ENCODE measurements at places on chromosomes 1 and 21.

- DNase-seq, result no peak
Observed at GRCh38 chr1:117015724-117016123, 14.2 kb downstream of the CD101 start.

DNA sequence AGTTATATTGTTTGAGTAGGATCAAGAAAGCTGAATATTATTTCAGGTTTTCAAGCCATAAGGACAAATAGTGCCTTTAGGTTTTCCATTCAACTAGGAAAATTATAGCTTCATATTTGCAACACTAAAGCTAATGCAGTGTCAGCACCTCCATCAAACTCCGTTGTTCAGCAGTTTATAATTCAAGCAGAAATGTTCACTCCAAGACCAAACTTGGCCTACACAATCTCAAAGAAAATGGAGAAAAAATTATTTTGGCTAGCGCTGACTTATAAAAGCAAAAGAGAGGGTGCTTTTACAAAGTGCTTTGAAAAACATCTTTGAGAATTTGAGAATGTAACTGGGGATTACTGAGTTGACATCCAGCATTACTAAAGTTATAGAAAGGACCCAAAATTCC is 1.4 kb downstream of the SPAG17 start:
- DNase-seq, result no peak

- DNase-seq, result no peak
Observed at GRCh38 chr1:182385885-182386853, 5.4 kb downstream of the GLUL start.

- DNase-seq, result peak; percentile 67
Observed at GRCh38 chr1:28087614-28088167, 719 bp downstream of the EYA3 start.

GRCh38 chr1:170531758-170532657 is at the start of gene GORAB:
GORAB (plus strand) TSS chr1:170532166; CDS start chr1:170532224, 58 bp downstream.
- DNase-seq, result peak; percentile 95

DNA sequence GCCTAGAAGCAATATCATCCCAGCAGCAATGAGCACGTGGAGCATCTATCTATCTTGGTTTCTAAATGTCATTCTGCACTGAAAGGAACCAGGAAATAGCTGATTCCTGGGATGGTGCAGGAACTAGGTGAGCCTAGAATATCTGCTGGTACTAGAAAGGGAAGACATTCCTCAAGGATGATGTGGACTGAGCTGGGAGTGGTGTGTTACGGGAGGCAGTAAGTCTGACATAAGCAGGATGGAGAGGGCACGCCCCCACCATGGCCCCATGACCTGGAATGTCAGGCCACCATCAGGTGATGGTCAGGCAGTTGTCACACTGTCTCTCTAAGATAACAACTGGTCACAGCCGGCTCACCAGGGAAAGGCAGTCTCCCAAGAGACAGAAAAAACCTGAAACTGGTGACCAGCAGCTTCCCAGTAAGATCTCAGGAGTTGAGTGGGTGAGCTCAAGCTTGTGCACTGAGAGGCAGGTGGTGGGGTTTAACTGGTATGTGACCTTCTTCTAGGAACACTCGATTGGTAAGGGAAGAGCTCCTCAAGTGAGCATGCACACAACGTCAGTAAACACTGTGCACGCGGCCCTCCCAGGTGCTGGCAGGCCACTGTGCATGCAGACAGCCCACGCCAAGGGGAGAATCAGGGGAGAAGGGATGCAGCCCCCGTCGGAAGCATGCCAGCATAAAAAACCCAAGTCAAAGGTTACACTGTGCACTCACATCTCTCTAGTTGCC is 148.7 kb downstream of the ADSS2 start:
- no peak for DNase-seq

GRCh38 chr1:3156936-3157335 is 87.9 kb downstream of the PRDM16 start:
- DNase-seq, result no peak

DNA sequence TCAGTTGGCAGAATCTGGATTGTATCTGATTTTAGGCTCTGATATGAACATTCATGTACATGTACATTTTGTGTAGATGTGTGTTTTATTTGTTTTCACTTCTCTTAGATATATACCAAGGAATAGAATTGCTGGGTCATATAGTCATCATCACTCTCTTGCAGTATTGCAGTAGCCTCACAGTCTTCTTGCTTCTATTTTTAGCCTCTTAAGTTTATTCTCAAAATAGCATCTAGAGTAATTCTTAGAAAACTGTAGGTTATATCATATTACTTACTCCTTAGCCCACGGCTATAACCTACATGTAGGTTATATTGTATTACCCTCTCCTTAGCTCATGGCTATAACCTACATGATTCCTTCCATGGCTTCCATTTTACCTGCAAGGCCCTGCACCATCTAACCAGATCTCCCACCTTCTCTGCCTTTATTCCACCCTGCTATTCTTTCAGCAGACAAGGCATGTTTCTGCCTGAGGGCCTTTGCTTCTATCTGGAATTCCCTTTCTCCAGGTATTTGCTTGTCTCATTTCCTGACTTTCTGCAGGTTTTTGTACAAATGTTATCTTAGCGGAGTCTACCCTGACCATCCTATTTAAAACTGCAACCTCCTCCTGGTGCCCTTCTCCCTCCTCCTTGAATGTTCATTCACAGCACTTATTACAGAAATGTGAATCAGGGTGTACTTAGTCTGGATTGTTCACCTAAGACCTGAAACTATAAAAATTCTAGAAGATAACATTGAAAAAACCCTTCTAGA is 109.0 kb upstream of the ETV3 start:
- DNase-seq, result no peak

DNA sequence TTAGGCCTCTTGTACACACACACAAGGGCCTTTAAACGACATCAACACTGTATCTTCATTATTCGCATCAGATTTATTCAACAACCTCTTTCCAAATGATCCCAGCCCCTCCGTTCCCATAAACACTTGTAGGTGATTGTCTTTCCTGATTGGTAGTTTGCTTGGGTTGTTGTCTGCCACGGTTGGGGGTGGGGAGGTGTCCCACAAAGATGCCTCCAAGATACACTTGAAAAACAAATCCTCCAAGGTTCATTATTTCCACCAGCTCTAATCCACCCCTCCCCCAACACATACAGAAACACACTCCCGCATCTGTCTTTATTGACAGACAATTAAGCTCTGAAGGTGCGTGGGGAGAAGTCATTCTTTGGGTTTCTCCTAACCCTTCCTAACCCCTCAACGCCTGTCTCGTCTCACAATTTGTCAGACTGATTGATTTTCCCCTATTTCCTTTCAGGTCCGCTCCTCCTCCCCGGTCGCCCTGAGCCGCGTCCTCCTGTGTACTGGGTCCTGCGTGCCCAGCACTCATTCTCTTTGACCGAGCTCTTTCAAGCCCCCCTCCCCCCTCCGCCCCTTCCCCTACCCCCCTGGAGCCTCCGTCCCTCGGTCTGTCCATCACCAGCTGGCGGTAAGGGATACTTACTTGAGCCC is 1.4 kb downstream of the WDR26 start:
- no peak for DNase-seq

DNA sequence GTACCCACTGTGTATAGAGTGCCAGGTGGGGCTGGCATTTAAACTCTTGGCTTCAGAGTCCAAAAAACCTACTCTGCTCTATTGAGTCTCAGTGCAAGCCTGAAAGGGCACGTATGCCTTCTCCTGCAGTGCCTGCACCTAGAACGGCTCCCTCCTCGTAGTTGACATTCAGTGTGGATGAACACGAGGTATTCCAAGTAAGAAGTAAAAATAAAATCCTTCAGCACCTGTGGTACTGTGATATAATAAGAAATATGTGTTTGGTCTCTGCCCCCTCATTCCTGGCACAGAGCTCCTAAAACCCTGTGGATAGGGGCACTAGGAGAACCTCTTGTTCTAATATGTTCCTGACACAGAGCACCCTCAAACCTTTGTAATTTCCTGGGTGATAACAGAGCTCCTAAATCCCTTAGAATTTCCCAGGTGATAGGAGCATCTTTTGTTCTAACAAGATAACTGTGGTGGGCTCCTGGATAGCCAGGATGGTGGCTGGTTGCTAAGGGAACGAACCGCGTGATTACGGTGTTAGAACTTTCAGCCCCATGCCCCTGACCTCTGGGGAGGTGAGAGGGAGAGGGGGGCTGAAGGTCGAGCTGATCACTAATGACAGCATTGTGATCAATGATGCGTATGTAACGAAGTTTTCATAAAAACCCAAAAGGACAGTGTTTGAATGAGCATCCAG is 16.8 kb downstream of the UCK2 start:
- no peak for DNase-seq

- DNase-seq, result no peak
Observed at GRCh38 chr1:193931356-193931755, 744.9 kb upstream of the B3GALT2 start.

- DNase-seq, result no peak
Observed at GRCh38 chr1:209937996-209938959, at the start of gene SYT14. SYT14 (plus strand) TSS chr1:209938217; CDS start chr1:209938265, 48 bp downstream.

- DNase-seq, result peak; percentile 69
Observed at GRCh38 chr1:45686015-45686287, 382 bp downstream of the GPBP1L1 start.

DNA sequence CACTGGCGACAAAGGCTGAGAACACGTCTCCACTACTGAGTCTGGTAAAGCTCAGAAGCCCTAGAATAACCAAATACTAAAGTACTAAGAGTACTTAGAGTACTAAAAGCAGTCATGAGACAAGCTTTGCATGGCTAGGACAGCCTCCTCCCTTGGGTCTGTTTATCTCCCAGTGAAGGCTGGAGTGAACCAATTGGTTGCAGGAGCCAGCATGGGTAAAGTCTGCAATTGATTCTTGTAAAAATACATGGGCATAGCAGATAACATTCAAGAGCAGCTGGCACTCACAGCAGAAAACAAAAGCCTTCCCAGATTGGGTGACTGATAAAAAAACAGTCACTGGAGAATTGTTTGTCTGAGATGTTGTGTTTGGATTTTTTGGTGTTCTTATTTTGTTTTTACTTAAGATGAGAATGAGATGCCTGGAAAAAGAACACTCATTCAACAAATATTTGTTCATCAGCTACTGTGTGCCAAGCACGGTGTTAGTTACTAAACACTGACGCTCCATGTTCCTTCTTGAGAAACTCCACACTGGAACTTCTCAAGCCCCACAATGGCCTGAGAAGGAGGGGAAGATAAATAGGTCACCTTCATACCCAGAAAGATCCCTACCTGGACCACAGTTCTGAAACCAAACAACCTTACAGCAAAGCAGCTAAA is 3.7 kb downstream of the IRF6 start:
- DNase-seq, result no peak

DNA sequence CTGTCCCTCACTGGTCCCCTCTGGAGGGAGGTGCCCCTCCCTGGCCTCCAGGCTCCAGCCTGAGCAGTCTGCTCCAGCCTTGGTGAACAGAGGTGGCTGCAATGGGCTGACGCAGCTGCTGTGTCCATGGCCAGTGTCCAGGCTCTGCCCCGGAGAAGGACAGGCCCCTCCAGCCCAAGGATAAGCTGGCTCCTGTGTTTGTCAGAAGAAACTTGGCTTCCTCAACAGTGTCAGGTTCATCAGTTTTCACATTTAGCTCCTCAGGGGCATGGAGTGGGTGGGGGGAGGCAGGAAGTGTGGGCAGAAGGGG is 402.8 kb downstream of the MATN1 start:
- no peak for DNase-seq

DNA sequence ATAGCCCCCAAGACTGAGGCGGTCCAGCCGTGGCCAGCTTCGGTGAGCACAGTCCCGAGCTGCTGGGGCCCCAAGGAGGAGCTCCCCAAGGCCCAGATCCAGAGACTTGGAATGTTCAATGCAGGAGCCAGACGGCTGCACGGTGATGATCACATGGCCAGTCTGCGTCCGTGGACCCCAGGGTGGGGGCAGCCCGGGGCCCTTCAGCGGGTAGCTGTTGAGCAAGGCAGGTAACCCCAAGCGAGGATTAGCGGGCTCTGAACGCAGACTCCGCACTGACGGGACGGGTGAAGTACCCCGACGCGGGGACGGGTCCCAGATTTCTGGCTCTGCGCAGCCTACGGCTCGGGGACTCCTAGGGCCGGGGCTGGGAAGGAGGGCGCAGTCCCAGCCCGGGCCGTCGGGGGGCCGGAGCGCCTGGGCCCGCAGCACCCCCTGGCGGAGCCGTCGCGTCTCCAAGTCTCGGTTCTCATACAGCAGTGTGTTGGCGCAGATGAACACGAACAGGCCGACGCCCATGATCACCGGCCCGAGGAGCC is 2.7 kb downstream of the TMEM200B start:
- peak; percentile 70 for DNase-seq

Measured in GM12865 (cell line).